ENCODE measurements at places on chromosomes 2 and 18. TPM values are rescaled to one million over a fixed set of nuclear protein-coding genes. Genes with fewer than 3 reads are reported as not detected.

Gene OR6B2
- total RNA-seq: not detected

- H3K27me3 ChIP-seq: no peaks in the 10 kb centered on the region
- H3K36me3 ChIP-seq: no peaks in the 10 kb centered on the region
- DNase-seq: no peak
- no peak overlapping the region for H3K4me3 ChIP-seq
These were observed 141.4 kb downstream of the SCG2 start for GRCh38 chr2:223460774-223461211.

DNA sequence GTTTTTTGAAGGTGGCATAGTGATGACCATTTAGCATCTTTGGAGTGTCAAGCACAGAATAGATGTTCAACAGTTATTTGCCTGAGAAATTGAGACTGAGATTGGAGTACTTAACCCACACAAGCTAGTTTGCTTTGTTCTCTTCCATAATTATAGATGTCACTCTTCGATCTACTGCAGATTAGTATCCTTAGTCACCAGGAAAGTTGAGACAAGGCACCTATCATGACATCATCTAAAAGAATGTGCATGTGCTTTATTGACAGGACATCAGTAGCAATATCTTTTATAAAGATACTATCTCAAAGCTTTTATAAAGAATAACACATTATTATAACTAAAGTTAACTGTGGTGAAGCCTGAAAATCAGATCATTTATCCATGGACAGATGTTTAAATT lies 6.4 kb downstream of the VRK2 start:
- H3K4me3 ChIP-seq: no peak overlapping the region
- no peak for DNase-seq
- no peaks in the 10 kb centered on the region for H3K4me1 ChIP-seq
- H3K27me3 ChIP-seq: no peaks in the 10 kb centered on the region
- no peak overlapping the region for H3K27ac ChIP-seq

DNA sequence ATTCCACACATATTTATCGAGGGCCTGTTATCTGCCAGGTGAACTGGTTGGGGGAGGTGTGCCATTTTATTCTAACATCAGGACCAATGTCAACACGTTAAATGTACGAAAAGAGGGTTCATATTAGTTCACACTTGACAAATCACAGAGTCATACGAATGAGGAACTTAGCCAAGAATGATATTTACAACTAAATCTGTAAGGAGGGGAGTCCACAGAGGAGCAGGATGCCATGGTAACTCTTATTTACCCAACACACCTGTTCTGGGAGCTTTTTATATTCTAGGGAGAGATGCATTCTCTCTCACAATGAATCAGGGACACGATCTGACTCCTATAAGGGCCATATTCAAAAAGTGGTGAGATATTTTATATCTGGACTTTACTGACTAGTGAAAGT lies 144.1 kb downstream of the CDC42EP3 start:
- H3K27ac ChIP-seq: no peak overlapping the region
- no peaks in the 10 kb centered on the region for H3K36me3 ChIP-seq
- DNase-seq: no peak
- H3K4me3 ChIP-seq: no peak overlapping the region

DNA sequence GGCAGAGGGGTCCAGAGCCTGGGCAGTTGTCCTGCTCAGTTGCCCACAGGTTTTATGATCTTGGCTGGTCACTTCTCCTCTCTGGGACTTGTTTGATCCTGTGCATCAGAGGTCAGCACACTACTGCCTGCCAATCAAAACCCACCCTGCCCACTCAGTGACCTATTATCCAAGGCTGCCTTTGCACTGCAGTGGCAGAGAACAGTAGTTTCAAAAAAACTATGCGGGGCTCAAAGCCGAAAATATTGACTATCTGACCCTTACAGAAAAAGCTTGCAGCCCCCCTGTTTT lies 218.2 kb downstream of the CYP26B1 start:
- H3K36me3 ChIP-seq: no peaks in the 10 kb centered on the region
- no peaks in the 10 kb centered on the region for H3K4me1 ChIP-seq
- H3K27me3 ChIP-seq: no peaks in the 10 kb centered on the region

GRCh38 chr2:43569921-43570320 lies 25.9 kb downstream of the THADA start:
- no peaks in the 10 kb centered on the region for H3K27me3 ChIP-seq
- no peaks in the 10 kb centered on the region for H3K4me1 ChIP-seq
- no peaks in the 10 kb centered on the region for H3K36me3 ChIP-seq
- DNase-seq: no peak
- no peak overlapping the region for H3K4me3 ChIP-seq

Gene SLC35F6
- 91.4 TPM for total RNA-seq

Gene MC4R
- total RNA-seq: not detected

DNA sequence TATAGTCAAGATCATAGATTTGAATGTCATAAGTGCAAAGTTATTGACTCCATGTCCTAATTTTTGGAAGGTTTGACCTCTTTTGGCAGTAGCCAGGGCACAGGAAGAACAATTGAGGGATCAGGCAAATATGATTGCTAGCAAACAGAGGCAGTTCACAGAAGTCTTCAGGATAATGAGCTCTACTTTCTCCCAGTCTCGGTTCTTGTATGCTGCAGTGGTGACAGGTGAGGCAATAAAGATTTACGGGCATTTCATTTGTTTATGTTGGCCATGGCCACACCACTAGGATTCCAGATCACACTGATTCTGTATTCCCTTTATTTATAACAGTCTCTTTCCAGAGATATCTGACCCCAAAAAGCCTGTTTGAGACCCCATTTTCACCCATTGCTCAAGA lies 137.5 kb downstream of the UBR3 start:
- no peak overlapping the region for H3K27ac ChIP-seq
- H3K4me3 ChIP-seq: no peak overlapping the region
- no peaks in the 10 kb centered on the region for H3K27me3 ChIP-seq
- no peaks in the 10 kb centered on the region for H3K36me3 ChIP-seq

Gene MFSD2B
- 0.44 TPM for total RNA-seq

DNA sequence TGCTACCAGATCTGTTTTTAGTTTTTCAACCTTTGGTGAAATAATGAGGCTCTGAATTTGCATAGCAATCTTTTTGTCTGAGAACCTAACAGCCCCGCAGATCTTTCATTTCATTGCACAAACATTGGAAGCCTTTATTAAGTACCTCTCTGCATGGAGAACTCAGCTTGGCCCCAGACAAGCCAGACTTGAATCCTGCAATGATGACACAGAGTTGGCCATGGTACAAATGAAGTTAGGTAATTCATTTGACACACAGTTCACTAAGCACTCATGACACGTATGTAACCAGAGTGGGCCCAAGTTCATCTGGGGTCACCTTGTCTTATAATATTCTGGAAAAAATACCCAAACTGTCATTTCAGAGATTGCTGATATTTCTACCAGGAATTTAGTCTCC lies 439.1 kb upstream of the ID2 start:
- no peaks in the 10 kb centered on the region for H3K36me3 ChIP-seq
- H3K27me3 ChIP-seq: no peaks in the 10 kb centered on the region
- no peak for DNase-seq
- peaks cover 12% of the 10 kb centered on the region for H3K4me1 ChIP-seq
- H3K4me3 ChIP-seq: no peak overlapping the region
- no peak overlapping the region for H3K27ac ChIP-seq

DNA sequence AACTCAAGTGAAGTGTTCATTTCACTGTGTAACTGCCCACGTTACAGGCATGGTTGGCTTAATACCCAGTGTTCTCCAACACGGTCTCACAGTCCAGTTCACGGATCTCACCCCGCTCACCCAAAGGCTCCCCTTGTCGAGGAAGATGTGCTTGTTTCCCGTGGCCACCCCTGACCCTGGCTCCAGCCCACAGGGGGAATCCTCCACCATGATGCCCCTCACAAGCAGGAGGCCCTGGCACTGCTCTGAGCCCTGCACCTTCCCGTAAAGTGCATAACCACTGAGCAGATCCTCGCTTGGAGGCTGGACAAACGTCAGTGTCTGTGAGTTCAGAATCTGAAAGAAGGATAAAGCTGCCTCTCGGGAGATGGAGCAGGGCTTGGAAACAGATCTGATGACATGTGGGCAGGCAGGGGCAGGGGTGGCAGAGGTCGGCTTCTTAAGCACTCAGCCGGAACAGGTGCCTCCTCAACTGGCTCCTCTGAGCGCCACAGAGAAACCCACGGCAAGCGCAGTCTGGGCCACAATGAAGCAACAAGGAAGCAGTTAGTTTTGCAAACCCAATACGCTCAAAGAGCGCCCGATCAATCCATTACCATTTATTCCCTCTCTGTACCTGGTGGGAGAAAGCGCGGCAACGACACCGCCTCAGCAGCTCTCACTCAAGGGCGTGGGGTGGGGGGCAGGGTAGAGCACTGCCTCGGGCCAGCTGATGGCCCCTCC lies 17.6 kb downstream of the HDAC4 start:
- no peak overlapping the region for H3K4me3 ChIP-seq
- no peaks in the 10 kb centered on the region for H3K36me3 ChIP-seq
- no peaks in the 10 kb centered on the region for H3K27me3 ChIP-seq
- no peak for DNase-seq
- no peak overlapping the region for H3K27ac ChIP-seq

Gene CDK15
- 0.15 TPM for total RNA-seq

DNA sequence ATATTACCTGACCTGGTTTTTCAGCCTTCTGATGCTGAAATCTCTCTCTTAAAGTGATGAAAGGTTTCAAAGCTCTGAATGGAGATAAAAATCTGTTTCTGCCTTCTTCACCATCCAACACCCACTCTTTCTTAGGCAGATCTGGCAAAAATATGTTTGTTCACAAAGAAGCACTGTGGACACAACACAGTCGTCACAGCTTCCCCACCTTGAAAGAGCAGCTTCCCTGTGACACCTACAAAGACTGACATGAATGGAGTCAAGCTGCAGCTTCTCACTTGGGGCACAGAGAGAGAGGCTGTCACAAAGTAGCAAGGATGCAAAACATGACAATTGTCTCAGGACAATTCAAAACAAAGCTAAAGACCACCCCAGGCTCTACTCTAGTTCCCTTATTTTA lies 86.5 kb downstream of the ICOS start:
- no peaks in the 10 kb centered on the region for H3K36me3 ChIP-seq
- H3K4me1 ChIP-seq: no peaks in the 10 kb centered on the region
- H3K4me3 ChIP-seq: no peak overlapping the region
- no peak overlapping the region for H3K27ac ChIP-seq
- no peak for DNase-seq

Gene EVX2
- total RNA-seq: not detected

GRCh38 chr18:52570975-52571374 lies 231.0 kb downstream of the DCC start:
- no peaks in the 10 kb centered on the region for H3K27me3 ChIP-seq
- no peak overlapping the region for H3K27ac ChIP-seq
- H3K4me1 ChIP-seq: no peaks in the 10 kb centered on the region
- no peak overlapping the region for H3K4me3 ChIP-seq

Gene LYG1
- 1.4 TPM for total RNA-seq

DNA sequence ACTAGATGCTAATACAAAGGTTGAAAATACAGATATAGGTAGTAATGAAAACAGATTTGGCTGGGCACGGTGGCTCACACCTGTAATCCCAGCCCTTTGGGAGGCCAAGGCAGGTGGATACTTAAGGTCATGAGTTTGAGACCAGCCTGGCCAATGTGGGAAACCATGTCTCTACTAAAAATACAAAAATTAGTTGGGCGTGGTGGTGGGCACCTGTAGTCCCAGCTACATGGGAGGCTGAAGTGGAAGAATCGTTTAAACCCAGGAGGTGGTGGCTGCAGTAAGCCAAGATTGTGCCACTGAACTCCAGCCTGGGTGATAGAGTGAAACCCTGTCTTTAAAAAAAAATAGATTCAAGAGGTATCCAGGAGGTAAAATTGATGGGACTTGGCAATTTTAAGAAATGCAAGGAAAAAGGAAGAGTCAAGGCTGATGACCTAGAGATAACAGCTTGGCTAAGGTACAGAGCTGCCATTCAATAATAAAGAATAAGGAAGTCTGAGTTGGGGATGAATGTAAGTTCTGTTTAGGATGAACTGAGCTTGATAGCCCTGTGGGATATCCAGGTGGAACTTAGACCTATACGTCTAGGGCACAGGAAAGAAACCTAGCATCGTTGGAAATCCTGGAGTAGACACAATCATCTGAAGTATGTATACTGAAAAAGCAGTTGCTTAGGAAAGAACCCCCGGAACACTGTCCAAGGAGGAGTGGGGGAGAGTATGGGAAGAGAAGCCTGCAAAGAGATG lies 9.1 kb downstream of the MAT2A start:
- peaks cover 65% of the 10 kb centered on the region for H3K36me3 ChIP-seq
- no peak overlapping the region for H3K27ac ChIP-seq
- no peaks in the 10 kb centered on the region for H3K27me3 ChIP-seq
- H3K4me1 ChIP-seq: no peaks in the 10 kb centered on the region
- no peak overlapping the region for H3K4me3 ChIP-seq

Gene CTLA4
- total RNA-seq: not detected

Gene COLEC11
- 55.6 TPM for total RNA-seq

GRCh38 chr2:10721396-10722251 lies at the start of gene ATP6V1C2:
TSS of gene ATP6V1C2 (plus strand) at chr2:10721630. CDS start at chr2:10722850, 1,220 bp downstream.
- H3K27ac ChIP-seq: no peak within 1 kb of the TSS
- H3K36me3 ChIP-seq: no peaks in the 10 kb centered on the region

Gene DOK6
- 4.5 TPM for total RNA-seq

GRCh38 chr2:100390001-100390940 lies 27.2 kb downstream of the CHST10 start:
- no peaks in the 10 kb centered on the region for H3K4me1 ChIP-seq
- H3K27me3 ChIP-seq: no peaks in the 10 kb centered on the region
- H3K36me3 ChIP-seq: no peaks in the 10 kb centered on the region
- no peak for DNase-seq

Gene ABCG8
- not detected for total RNA-seq

GRCh38 chr2:174752403-174753037 lies 11.8 kb downstream of the CHRNA1 start:
- no peaks in the 10 kb centered on the region for H3K4me1 ChIP-seq
- no peaks in the 10 kb centered on the region for H3K27me3 ChIP-seq
- H3K36me3 ChIP-seq: no peaks in the 10 kb centered on the region
- H3K27ac ChIP-seq: no peak overlapping the region
- no peak for DNase-seq

- no peak overlapping the region for H3K4me3 ChIP-seq
- no peaks in the 10 kb centered on the region for H3K27me3 ChIP-seq
- no peaks in the 10 kb centered on the region for H3K36me3 ChIP-seq
- no peak overlapping the region for H3K27ac ChIP-seq
- peaks cover 12% of the 10 kb centered on the region for H3K4me1 ChIP-seq
These were observed 112.5 kb downstream of the SETBP1 start for GRCh38 chr18:44793194-44793593.

Measured in adrenal gland (tissue), 19 donors.